ENCODE measurements at places on chromosomes 4 and X. TPM values are rescaled to one million over a fixed set of nuclear protein-coding genes. Genes with fewer than 3 reads are reported as not detected.

The ENPP6 gene
- total RNA-seq, result not detected

The CFP gene
- total RNA-seq, result 0.49 TPM

The FABP2 gene
- not detected for total RNA-seq

The LETM1 gene
- 48.5 TPM for total RNA-seq

The RASSF6 gene
- total RNA-seq, result not detected

The NLGN3 gene
- total RNA-seq, result 3.1 TPM

The CT55 gene
- 0.34 TPM for total RNA-seq

The UCHL1 gene
- 1,012 TPM for total RNA-seq

The KIT gene
- 3.0 TPM for total RNA-seq

The GYPE gene
- not detected for total RNA-seq

The F11 gene
- total RNA-seq, result not detected

The LRAT gene
- 0.20 TPM for total RNA-seq

The PQBP1 gene
- total RNA-seq, result 120 TPM

The MAOB gene
- total RNA-seq, result not detected

The HTR2C gene
- total RNA-seq, result not detected

The RNF128 gene
- not detected for total RNA-seq

The PSAPL1 gene
- not detected for total RNA-seq

The NLRP2B gene
- total RNA-seq, result not detected

The NPY2R gene
- not detected for total RNA-seq

The CHM gene
- total RNA-seq, result 25.2 TPM

The AMER1 gene
- total RNA-seq, result 11.3 TPM

The SATL1 gene
- total RNA-seq, result not detected

The MAP3K15 gene
- 0.37 TPM for total RNA-seq

Measured in glutamatergic neuron (in vitro differentiated cells).